ENCODE measurements at places on chromosomes 6 and 20. TPM values are rescaled to one million over a fixed set of nuclear protein-coding genes. Genes with fewer than 3 reads are reported as not detected.

DNA sequence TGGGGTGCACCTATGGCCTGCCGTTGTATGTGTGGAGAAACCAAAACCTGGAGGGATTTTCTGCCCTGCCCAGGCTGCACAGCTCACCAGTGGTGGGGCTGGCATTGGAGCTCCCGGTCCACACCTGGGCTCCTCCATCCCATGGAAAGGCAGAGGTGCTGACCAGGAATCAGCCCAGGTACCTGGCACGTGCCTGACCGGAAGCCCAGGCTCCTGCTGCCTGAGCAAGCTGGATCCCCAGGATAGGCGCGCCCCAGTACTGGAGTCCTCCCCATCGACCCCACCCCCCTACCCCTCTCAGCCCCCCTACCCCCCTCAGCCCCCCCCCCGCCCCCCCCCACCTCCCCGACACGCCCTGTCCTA is 39.9 kb upstream of the HMGA1 start:
- DNase-seq: no peak

Gene NKAIN4
- total RNA-seq: 35.0 TPM

- no peak for DNase-seq
Measured at GRCh38 chr6:41437604-41438003, 102.2 kb downstream of the NCR2 start.

DNA sequence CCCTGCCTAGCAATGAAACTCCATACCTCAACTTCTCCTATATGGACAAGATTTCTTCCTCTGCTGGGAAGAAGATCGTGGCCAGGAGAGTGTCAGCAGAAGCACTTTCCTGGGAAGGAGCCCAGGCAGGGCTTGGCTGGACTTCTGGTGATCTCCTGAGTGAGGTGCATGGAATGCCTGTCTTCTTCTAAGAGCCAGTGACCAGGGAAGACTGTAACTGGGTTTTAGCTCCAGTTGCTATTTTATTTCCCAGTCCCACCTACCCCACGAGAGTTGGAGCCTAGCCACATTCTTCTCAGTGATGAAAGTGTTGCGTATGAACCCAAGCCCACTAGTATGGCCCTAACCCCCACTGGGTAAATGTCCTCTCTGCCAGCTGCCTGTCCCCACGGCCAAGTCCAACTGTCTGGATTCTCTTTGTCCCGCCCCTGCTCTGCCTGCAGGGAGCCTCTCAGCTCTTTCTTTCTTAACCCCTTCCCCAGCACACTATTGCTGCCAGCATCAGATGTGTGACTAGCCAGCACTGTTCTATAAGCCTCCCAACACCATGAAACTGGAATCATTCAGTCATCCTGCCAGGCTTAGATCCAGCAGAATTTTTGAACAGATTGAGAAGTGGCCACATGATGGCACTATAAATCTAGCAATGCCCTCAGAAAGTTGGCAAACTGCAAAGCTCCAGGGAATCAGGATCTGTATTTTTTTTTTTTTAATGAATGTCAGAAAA is 69.8 kb upstream of the FAM184A start:
- peak; percentile 51 for DNase-seq

DNA sequence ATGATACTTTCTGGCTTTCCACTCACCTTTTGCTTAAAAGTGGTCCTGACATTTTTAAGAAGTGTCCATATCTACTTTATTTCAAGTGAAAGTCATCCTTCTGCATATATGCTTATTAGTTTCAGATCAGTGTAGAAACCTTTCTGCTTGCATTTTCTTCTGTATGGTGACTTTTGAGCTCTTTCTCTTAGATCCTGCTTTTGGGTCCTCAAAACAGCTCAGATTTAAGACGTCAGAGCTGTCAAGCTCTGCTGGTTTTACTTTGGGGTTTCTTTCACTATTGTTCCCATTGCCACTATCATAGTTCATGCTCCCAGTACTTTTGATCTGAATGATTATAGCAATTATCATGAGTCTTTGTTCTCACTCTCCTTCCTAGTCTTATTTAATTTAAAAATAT is 41.7 kb downstream of the BCKDHB start:
- DNase-seq: no peak

GRCh38 chr6:41757271-41757670 is 10.1 kb upstream of the PGC start:
- DNase-seq: no peak
